ENCODE measurements at places on chromosomes 4 and X.

DNA sequence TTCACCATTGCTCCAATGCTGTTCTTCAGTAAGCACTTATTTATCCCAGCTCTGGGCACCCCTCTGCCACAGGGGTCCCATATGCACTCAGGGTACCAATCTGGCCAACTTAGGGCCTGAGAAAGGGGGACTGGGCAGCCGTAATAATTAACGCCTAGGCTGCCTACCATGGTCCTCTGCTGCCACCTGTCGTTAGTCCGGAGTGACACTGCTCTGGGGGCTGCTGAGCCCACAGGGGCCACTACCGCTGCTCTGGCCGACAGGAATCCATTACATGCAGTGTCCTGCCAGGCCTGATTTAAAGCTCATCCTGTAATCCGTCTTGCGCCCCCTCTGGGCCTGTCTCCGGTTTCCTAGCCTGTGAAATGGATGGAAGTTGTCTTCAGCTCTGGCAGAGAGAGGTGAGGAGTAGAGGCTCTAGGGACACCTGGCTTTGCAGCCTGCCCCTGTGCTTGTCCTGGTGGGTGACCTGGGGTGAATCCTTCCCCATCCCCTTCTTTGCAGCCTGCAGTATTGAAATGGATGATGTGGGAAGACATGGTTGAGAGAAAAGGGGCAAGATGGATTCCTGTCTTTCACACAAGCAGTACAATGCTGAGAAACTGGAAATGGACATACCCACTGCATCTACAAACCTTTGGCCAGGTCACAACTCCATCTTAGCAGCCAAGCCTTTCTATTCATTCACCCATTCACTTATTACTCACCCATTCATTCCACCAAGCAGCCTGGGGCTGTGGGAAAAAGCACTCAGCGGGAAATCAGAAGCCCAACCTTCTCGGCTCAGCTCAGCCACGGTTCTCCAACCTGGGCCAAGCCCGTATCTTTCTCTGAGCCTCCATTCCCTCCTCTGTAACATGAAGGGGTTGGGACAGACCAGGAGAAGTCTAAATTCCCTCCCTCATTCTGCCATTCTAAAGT, 116.3 kb upstream of the NALF2 start:
- peak; percentile 4 for DNase-seq

- no peak for DNase-seq
These were observed 8.7 kb upstream of the PDHA2 start for GRCh38 chr4:95831166-95831565.

- DNase-seq = no peak
These were observed 2.8 kb downstream of the GPR101 start for GRCh38 chrX:137031039-137031438.

DNA sequence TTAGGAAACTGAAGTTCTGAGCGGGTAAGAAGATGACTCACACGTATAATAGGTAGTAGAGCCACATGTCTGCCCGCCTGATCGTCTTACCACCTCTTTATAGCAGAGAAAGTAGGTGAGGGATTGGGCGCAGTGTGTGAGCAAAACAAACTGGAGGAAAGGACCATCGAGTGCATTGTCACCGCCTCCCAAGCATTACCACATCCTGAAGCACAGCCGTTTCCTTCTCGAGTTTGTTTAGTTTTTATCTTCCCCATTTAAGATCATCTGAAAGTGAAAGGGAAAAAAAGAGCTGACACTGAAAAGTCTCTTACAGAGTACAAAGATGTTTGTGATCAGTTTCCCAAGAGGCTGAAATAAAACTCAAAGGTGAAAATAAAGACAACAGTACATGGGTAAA, 14.8 kb downstream of the PDK3 start:
- peak; percentile 19 for DNase-seq

DNA sequence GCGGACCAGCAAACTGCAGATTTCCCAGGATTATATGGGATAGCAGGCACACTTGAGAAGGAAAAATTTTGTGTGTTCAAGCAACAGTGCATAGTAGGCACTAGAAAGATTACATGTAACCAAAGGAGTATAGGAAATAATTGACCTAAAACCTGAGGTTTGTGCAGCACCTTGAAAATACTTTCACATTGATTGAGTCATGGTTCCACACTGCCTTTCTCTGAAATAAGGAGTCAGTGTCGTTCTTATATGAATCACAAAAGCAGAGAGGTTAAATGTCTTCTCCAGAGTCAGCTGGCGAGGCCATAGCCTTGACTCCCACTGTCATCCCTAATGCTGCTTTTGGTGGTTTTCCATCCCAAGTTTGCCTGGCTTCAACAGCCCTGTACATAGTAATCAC, 138.9 kb downstream of the SOWAHB start:
- no peak for DNase-seq

DNA sequence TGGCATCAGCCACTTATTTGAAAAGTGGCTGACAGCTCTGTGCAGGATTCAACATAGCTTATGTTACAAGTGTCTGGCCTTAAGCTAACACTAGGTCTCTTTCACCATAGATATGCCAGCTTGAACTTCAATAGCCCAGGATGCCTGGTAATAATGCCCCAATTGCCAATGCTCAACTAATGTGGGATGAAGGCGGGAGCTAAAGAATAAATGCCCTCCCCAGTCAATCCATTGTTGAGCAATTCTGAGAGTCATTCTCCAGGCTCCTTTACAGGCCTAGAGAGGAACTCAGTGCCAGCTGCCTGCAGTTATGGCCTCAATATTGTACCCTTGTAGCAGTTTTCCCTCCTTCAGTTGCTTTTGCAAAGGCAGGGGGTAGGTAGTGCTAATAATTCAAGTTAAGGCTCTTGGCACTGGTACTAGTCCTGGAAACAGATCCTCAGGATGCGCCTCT, 460.2 kb downstream of the GABRG1 start:
- DNase-seq = no peak

- no peak for DNase-seq
These were observed 24.0 kb downstream of the BTC start for GRCh38 chr4:74770226-74770910.

GRCh38 chr4:42460043-42460442, 62.8 kb downstream of the SHISA3 start:
- no peak for DNase-seq

DNA sequence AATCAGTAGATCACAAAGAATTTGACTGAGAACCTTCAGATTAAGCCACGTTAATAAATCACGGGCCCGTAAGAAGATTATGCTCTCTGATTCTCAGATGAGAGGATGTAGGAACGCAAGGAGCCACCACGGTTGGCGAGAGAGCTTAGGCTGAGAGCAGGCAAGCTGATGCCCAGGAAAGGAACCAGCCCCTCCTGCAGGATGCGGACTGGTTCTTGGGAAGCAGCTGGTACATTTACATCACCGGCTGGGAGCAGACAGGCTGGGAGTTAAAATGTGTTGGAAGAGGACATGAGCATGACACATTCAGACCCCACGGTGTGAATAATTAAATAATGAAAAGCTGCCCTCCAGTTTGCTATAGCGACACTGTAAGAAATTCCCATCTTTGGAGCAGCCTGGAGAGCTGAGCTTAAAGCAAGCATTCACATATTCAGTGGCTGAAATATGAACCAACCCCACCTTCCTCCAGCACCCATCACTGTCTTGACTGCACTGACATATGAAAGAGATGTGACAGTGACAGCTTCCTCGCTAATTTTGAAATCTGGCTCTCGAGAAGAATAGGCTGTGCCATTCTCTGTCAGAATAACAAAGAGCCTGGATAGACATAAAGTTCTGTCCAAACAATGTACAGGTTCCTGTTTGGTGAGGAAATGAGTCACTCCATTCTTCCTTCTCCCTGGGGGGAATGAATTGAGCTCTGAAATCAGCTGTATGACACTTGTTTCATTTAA, 33.1 kb downstream of the LNX1 start:
- no peak for DNase-seq

- no peak for DNase-seq
These were observed 609 bp upstream of the SLC25A6 start for GRCh38 chrX:1392376-1393068.

- no peak for DNase-seq
These were observed 89.3 kb downstream of the MAD2L1 start for GRCh38 chr4:119977076-119977940.

DNA sequence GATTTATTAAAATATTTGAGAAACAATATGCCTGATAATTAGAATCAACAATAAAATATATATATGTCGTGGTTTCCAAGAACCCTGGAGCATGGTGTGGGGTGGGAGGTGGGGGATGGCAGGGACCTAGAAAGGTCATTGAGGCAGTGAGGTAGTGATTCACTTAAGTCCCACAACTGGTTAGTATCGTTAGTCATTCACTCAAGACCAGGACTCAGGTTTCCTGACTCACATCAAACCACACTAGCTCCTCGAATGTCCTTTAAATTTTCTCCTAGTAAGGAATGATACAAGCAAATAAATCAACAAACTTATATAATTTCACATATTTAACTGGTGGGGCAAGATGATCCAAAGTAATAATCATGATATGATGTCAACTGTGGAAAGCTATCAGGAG, 158.8 kb upstream of the AADAT start:
- DNase-seq = no peak

Measured in NCI-H1105 (cell line).